ENCODE measurements at places on chromosomes 13 and 19.

- DNase-seq, result no peak
Observed at GRCh38 chr13:45063261-45063860, 56.9 kb upstream of the GTF2F2 start.

DNA sequence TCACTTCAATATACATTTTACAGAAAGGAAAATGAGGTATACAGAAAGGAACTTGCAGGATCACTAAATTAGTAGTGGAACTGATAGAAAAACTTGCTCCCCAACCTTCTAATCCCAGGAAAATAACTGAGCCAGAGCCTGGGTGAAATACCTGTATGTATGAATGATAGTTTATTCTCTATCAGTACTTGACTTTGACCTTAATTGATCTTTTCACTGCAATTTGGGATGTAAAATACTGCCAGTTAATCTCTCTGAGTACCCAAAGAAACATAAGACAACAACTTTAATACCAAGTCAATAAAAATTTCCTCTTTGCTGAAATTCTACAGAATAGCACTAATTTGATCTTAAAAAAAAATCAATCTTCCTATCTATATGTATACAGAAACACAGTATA lies 33.3 kb downstream of the KATNAL1 start:
- DNase-seq, result no peak

GRCh38 chr19:45781214-45782161 lies 802 bp downstream of the DMPK start:
- no peak for DNase-seq

DNA sequence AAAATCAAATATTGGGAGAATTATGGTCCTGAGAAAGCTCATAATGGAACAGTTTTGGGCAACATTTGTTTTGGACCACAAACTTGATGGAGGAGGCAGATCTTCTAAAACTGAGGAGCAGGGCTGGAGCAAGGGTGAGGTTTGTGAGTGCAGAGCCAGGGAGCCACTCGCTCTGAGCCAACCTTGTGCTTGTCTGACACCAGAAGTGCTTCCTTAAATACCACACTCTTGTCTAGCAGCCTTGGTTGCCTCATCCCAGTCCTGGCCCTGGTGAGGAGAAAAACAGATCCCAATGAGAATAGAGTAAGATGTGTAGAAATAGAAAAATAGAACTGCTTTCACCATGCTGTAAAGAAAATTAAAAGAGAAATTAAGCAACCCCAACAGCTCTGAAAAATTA lies 6.7 kb downstream of the ZNF317 start:
- DNase-seq, result no peak

- no peak for DNase-seq
Observed at GRCh38 chr19:47021536-47022139, 2.0 kb downstream of the NPAS1 start.

DNA sequence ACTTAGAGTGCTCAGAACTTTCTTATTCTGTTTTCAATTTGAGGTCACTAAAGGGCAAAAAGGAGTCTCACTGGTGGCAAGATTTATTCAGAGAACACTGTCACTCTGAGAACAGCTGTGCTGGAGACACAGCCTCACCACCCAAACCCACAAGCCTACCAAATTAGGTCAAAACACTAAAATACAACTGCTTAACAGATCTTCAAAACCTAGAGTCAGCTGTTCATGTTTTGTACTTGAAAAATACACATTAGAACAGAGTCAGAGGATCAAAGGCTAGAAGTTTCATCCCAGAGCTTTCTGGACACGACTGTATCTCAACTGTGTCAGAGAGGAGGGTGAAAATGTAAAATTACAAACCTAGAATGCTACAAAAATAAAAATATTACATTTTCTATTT lies 89.3 kb downstream of the MIPEP start:
- no peak for DNase-seq

Measured in mesothelial cell of epicardium (in vitro differentiated cells).